ENCODE measurements at places on chromosomes 16 and 17.

GRCh38 chr17:46772475-46773220, 45.8 kb downstream of the WNT3 start:
- no peak for DNase-seq

GRCh38 chr17:57368637-57369336, 112.5 kb downstream of the MSI2 start:
- DNase-seq, result no peak

DNA sequence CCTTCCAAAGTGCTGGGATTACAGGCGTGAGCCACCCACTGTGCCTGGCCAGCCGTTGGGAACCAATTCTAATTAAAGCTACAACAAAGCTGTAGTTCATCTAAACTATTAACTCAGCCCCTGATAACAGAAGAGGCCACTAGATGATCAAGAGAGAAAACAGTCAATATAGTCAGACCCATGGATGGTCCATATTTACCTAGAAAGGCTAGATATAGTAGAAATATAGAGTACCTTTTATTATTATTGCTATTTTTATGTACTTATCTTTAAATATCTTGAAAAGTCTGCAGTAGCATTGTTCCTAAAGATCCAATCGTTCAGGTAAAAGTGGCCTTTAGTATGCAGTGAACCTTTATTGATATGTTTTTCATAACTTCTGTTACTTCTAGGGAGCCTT, 43.2 kb downstream of the RNF213 start:
- DNase-seq, result no peak

- DNase-seq, result no peak
Measured at GRCh38 chr16:77599793-77600415, 122.4 kb upstream of the NUDT7 start.

- no peak for DNase-seq
Measured at GRCh38 chr17:21276264-21276588, 8.3 kb upstream of the MAP2K3 start.

DNA sequence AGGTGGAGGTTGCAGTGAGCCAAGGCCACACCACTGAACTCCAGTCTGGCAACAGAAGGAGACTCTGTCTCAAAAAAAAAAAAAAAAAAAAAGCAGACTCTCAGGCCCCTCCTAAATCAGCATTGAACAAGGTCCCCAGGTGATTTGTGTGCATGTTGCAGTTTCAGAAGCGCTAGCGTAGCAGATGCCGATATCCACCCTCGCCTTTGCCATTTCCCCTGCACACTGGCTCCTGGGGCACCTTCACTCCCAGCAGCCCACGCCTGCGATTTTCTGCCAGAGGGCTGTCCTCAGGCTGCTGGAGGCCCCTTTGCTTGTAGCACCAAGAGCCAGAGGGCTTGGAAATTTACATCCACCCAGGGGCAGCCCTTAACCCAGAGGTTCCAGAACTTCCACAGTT, 95.6 kb downstream of the WSCD1 start:
- no peak for DNase-seq

GRCh38 chr16:85461814-85462713, 151.1 kb upstream of the GSE1 start:
- DNase-seq, result no peak

GRCh38 chr16:872436-873242, 72.1 kb upstream of the GNG13 start:
- DNase-seq, result no peak

DNA sequence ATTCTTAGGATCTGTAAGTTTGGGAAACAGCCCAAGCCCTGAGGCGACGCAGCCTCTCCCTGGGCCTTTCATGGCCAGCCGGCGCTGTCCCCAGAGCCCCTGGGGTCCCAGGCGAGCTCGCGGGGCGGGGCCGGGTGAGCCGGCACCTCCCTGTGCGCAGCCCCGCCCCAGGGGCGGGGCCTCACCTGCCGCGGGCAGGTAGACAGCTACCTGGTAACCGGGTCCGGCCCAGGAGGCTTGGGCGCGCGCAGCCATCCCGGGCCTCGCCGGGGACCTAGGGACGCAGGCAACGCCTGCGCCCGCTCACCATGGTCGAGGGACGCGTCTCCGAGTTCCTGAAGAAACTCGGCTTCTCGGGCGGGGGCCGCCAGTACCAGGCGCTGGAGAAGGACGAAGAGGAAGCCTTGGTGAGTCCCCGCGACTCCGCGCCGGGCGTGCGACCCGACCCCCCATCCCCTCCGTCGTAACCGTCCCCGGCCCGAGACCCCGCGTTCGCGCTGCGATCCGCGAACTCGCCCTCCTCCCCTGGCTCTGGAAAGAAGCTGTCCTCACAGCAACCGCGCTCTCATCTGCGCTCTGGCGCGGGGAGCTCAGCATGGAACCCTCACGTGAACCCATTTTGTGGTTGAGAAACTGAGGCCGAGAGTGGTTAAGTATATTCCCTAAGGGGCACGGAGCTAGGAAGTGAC, at the start of gene ATP2C2:
TSS of gene ATP2C2 (plus strand) at position 231 of the 689 bp plus-strand sequence. CDS start at position 309, 78 bp downstream.
- no peak for DNase-seq

GRCh38 chr17:34665819-34666763, 86.7 kb downstream of the TMEM132E start:
- DNase-seq, result no peak

- no peak for DNase-seq
Measured at GRCh38 chr16:79449900-79450299, 150.6 kb downstream of the MAF start.

DNA sequence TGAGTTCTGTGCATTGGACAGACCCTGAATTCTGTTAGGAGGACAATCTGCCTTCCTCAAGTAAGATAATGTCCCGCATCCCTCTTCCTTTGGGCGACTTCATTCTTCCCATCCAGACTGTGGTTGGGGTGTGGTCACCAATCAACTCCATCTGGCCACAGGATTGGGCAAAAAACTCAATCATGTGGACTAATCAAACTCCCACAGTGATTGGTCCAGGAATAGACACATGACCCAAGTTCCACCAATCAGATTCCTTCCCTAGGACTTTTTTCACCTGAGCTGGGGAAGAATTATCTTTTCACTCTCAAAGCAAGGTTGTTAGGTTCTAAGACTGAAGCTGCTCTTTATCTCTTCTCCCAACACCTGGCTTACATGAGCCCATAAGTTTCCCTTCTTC, 13.2 kb upstream of the NKD1 start:
- no peak for DNase-seq

DNA sequence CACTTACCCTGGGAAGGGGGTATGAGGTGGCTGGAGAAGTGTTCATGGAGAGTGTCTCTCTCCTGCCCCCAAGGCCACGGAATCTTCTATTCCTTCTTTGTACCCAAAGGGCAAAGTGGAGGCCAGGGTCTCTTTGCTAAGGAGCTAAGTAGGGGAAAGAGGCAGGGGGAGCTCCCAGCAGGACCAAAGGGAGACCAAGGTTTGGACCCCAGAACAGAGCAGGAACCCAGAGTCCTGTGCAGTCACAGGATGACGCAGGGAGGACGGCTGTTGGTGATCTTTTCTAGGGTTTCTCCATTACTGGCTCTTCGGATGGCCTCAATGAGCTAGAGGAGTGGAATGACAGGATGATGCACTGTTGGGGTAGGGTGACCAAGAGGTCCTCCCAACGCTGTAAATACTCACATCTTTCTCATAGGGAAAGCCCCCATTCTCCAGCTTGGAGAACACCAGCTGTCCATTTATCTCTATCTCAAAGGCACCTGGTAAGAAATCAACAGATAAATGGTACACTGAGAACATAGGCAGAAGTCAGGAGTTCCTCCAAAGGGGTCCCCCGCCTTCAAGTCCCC, 966 bp downstream of the MIEN1 start:
- DNase-seq, result no peak

- DNase-seq, result no peak
Measured at GRCh38 chr16:20291208-20292206, 35.8 kb downstream of the GP2 start.

DNA sequence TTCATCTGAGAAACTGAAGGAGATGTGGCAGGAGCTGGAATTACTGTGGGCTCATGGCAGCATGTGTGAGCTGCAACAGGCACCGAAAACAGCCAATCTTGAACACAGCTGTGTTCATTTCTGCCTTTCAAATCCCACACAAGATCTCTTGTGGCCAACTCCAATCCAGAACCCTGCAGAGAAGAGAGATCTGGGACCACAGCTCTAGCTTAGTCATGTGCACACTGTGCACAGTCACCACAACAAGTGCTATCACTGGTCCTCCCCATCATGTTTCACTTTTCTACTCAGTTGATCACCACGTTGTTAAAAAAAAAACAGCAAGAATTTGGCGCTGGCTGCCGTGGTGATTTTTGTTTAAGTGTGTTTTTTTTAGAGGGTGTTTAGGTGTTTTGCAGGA, 254.5 kb upstream of the ELAC2 start:
- DNase-seq, result no peak

DNA sequence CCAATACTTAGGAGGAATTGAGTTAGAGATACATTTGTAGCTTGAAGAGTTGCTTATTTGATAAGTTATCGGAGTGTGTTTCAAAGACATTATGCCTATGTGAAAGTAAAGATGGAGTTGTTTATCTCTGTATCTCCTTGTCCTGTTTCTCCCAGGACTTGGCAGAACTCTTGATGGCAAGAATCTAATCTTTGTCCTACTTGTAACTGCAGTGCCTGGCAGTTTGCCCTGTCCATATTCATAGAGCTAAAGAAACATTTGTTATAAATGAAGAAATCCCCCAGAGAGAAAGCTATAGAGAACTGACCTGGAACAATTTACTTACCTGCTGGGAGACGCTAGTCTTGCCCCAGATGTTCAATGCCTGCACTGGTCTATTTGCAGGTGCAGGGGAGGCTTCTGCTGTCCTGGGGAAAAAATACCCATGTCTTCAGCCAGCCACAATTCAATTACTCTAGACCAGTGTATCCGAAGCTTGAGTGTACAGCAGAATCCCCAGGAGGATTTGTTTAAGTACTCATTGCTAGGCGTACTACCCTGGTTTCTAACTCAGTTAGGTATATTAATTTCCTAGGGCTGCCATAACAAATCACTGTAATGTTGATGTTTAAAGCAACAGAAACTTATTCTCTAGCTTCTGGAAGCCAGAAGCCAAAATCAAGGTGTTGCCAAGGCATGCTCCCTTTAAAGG, 410.0 kb upstream of the HSBP1 start:
- no peak for DNase-seq

Data from SW 1271 (cell line).